NAMALWA (cell line): ENCODE measurements at places on chromosomes 3 and 15.
A peak's percentile ranks its signal among the peaks of the same experiment; 100 is the strongest.

- no peak for DNase-seq
Measured at GRCh38 chr3:116833202-116833601, 123.6 kb downstream of the TUSC7 start.

DNA sequence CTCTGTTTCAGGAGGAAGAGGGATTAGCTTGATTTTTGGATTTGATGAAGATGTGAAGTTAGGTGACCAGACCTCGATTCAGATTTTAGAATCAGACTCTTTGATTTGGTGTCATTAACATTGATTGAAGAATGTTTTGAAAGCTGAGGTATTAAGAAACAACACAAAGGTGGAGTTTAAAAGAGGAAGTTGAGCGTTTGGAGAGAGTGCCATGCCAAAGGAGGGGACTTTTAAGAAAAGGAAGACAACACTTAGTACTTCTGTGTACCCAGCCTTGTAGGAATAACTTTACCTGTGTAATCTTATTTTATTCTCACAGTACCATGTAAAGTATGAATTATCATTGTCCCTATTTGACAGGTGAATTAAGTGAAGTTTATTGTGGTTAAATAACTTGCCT is 34.4 kb downstream of the PPARG start:
- DNase-seq, result no peak

GRCh38 chr3:112437146-112438022 is 61.9 kb downstream of the BTLA start:
- DNase-seq, result peak; percentile 72

GRCh38 chr3:128492671-128493569 is at the start of gene GATA2:
Gene GATA2 (minus strand): TSS chr3:128493201. CDS start chr3:128487031, 6,170 bp downstream.
- DNase-seq, result no peak

GRCh38 chr15:22895465-22896190 is 57.2 kb downstream of the NIPA2 start:
- no peak for DNase-seq

- DNase-seq, result no peak
Measured at GRCh38 chr15:31598620-31599019, 272.0 kb downstream of the KLF13 start.

DNA sequence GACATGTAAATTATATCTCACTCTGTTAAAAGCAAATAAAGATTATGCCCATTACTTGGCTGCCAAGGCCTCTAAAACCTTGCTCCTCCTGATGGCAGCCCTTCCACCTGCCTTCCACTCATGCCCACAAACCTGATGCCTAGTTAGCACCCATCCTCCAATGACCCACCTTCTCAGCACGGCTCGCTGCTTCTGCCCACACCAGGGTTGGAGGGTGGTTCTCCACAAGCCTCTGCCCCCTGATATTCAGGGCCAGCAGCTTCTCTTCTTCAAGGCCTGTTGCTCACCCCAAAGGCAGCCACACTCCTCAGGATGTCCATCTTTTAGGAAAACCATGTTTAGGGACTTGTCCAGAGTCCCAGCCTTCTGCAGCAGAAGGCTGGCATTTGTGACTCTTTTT is 263.4 kb upstream of the TLE3 start:
- DNase-seq, result no peak

- no peak for DNase-seq
Measured at GRCh38 chr3:39169712-39170111, 16.3 kb upstream of the CSRNP1 start.

DNA sequence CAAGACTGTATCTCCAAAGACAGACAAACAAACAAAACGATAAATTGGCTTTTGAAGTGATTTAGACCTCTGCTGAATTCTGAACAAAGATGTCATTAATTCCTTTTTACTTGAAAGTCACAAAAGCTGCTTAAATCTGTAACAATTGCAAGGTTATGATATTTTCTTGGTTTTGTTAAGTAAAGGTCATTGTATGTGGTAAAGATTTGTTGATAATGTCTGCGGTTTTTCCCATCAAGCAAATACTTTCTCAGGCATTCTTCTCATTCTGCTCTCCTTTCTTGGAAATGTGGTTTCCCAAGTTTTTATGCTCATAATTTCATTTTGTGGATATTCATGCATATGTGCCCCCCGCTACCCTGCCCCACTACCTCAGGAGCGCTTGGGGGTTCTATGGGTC is 116.5 kb downstream of the SLMAP start:
- no peak for DNase-seq
